ENCODE measurements at places on chromosomes 1 and 21. TPM values are rescaled to one million over a fixed set of nuclear protein-coding genes. Genes with fewer than 3 reads are reported as not detected.

The DIO1 gene
- total RNA-seq, result 0.39 TPM

The APCS gene
- total RNA-seq, result not detected

The ADGRB2 gene
- 6.7 TPM for total RNA-seq

The CCDC24 gene
- total RNA-seq, result 5.5 TPM

The FCRL4 gene
- not detected for total RNA-seq

The DYNLT5 gene
- total RNA-seq, result not detected

The IFNLR1 gene
- total RNA-seq, result 11.7 TPM

The COL6A2 gene
- total RNA-seq, result 680 TPM

The UMODL1 gene
- total RNA-seq, result not detected

The A3GALT2 gene
- not detected for total RNA-seq

The SPATA1 gene
- total RNA-seq, result 2.6 TPM

The SH2D1B gene
- total RNA-seq, result 0.12 TPM

The ZMPSTE24 gene
- 61.9 TPM for total RNA-seq

The POU3F1 gene
- total RNA-seq, result not detected

The XCL2 gene
- not detected for total RNA-seq
